ENCODE measurements at places on chromosomes 7 and 10.

- no peak for ATAC-seq
Observed at GRCh38 chr10:5089865-5090264, 4.3 kb upstream of the AKR1C3 start.

DNA sequence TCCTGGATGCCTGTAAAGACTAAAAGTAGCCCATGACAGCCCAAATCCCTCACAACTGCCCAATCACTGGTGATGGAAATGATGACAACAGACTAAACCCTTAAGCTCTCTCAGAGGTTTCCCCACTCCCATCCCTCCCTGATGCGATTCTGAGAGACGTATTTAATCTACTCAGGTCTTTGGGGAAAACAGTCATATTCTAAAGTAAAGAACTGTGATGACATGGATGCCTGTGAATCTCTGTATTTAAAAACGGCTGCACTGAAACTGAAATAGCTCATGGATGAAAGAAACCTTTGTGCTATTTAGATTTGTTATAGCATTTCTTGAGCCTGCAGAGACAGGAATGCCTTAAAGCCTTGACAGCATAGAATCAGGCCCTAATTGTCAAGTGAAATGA lies 28.5 kb downstream of the VPS41 start:
- no peak for ATAC-seq

GRCh38 chr7:31044529-31044928 lies 7.6 kb upstream of the ADCYAP1R1 start:
- no peak for ATAC-seq

GRCh38 chr7:52569151-52569550 lies 466.3 kb upstream of the POM121L12 start:
- no peak for ATAC-seq

GRCh38 chr7:4028221-4028620 lies 653.9 kb upstream of the FOXK1 start:
- ATAC-seq, result no peak

All from stimulated activated memory B cell treated with anti-CD40 and anti-IgM and Interleukin-4, amounts not matched to agents 10 μg/mL and 1 μg/mL and 100 μg/mL, for 72 hours (primary cell).